ENCODE measurements at places on chromosomes 4 and X.
A peak's percentile ranks its signal among the peaks of the same experiment; 100 is the strongest.

DNA sequence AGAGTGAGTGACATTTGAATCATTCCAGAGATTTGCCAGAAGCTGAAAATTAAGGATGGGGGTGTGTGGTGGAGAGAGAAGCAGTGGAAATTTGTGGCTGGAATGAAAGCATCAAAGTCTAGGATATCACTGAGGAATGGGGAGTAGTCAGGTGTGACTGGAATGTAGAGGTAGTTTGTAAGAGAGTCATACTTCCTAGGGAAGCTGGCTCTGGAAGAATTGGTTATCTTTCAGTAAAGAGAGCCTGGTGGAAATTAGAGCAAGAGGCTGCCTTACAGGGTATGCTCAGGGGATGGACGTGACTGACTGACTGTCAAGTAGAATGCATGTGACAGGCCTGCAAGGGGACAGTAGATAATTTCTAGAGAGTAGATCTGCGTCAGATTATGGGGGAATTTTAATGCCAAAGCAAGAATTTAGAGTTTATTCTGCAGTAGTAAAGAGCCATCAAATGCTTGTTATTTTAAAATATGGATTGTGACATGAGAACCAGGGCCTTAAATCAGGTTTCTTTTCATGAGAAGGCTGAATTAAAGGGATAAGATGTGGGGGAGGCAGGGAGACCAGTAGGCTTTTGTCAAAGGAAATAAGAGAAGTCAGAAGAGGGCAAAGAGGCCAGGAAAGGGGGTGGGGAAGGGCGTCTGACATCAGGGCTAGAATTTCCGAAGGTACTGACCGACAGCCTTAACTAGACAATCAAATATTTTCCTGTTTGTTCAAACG, 109.9 kb downstream of the AFF1 start:
- H3K4me3 ChIP-seq, result no peak overlapping the region
- DNase-seq, result no peak
- H3K36me3 ChIP-seq, result peaks cover 27% of the 10 kb centered on the region
- no peaks in the 10 kb centered on the region for H3K27me3 ChIP-seq
- H3K27ac ChIP-seq, result no peak overlapping the region

- H3K27me3 ChIP-seq, result no peaks in the 10 kb centered on the region
- no peak for DNase-seq
- H3K4me3 ChIP-seq, result no peak overlapping the region
- H3K27ac ChIP-seq, result peak overlapping the region; percentile 21
- peaks cover 3% of the 10 kb centered on the region for H3K4me1 ChIP-seq
Measured at GRCh38 chr4:71026086-71026485, 32.6 kb downstream of the DCK start.

DNA sequence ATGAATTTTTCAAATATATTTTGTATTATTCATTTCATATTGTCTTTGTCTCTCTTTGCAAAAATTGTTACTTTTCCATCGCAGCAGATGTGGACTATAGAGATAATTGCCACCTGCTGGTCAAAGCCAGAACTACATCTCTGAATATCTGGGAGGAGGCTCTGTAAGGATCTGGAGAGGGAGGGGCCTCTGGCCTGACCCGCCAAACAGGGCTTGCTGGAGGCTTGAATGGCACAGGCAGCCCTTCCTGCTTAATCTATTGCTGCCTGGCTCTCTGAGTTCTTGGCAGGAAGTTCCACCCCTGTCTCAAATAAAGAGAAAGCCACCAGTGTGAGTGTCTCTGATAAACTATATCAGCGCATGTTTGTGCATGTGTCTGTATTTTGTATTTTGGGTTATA, 132.4 kb downstream of the ZMAT1 start:
- DNase-seq, result peak; percentile 21
- peak overlapping the region; percentile 50 for H3K4me3 ChIP-seq
- H3K27ac ChIP-seq, result no peak overlapping the region
- peaks cover 1% of the 10 kb centered on the region for H3K27me3 ChIP-seq
- no peaks in the 10 kb centered on the region for H3K36me3 ChIP-seq
- H3K4me1 ChIP-seq, result no peaks in the 10 kb centered on the region

DNA sequence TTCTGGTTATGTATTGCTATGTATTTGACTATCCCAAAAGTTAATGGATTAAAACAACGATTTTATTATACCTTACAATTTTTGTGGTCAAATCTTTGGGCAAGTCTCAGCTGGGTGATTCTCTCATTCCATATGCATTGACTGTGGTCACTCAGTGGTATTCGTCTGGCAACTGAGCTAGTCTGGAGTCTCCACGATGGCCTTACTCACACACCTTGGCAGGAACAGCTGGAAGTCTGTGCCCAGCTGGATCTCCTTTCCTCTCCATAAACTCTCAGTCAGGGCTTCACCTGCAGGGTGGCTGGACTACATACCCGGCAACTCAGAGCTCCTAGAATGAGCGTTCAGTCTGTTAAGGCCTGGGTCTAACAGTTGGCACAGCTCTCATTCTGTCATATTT, 141.1 kb upstream of the WDFY3 start:
- no peaks in the 10 kb centered on the region for H3K36me3 ChIP-seq
- H3K4me1 ChIP-seq, result no peaks in the 10 kb centered on the region
- H3K27me3 ChIP-seq, result peaks cover 13% of the 10 kb centered on the region
- no peak for DNase-seq
- H3K27ac ChIP-seq, result no peak overlapping the region

- DNase-seq, result no peak
- H3K27me3 ChIP-seq, result peaks cover 18% of the 10 kb centered on the region
- no peaks in the 10 kb centered on the region for H3K4me1 ChIP-seq
- H3K36me3 ChIP-seq, result no peaks in the 10 kb centered on the region
Measured at GRCh38 chr4:10239982-10240654, 123.5 kb upstream of the WDR1 start.

- no peak overlapping the region for H3K4me3 ChIP-seq
- H3K27me3 ChIP-seq, result no peaks in the 10 kb centered on the region
- no peak for DNase-seq
- no peaks in the 10 kb centered on the region for H3K4me1 ChIP-seq
- no peak overlapping the region for H3K27ac ChIP-seq
Measured at GRCh38 chr4:69057620-69058409, 38.5 kb upstream of the UGT2B7 start.

DNA sequence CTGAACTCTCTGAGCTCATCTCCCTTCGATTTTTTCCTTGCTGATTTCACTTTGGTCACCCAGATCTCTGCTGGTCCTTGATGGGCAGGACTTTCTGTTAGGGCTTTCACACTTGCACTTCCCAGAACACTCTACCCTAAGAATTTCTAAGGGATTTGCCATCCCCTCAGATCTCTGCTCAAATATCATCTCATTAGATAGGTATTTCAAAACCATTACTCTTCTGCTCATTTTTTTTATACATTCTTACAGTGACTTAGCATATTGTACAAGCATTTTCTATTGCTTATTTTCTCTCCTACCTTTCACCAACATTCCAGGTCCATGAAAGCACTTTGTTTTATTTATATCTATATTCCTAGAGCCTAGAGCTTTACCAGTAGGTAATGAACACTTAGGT, 913.3 kb downstream of the PDHA2 start:
- no peak for DNase-seq
- H3K4me1 ChIP-seq, result no peaks in the 10 kb centered on the region
- H3K36me3 ChIP-seq, result no peaks in the 10 kb centered on the region

DNA sequence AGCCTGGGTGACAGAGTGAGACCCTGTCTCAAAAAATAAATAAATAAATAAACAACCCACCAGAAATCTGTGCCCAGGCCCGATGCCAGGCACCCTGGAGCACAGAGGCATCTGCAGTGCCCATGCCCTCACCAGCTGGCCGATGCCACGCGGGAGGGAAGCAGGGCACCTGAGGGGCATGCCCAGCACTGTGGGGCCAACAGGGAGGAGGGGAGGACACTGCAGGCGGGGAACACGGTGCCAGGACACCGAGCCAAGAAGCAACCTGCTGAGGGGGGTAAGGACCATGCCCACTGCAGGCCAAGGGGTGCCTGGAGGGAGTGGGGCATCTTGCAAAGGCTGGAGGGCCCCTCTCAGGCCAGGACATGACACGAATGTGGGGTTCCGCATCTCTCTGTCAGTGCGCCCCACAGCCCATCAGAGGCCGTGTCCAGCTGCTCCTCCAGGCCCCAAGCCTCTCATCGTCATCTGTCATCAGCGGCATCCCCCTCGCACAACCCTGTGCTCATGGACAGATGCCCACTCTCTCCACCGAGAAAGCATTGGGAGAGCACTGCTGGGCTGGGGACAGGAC, 13.3 kb upstream of the DUSP9 start:
- H3K36me3 ChIP-seq, result no peaks in the 10 kb centered on the region
- H3K27ac ChIP-seq, result no peak overlapping the region
- H3K4me3 ChIP-seq, result no peak overlapping the region
- H3K27me3 ChIP-seq, result peaks cover 8% of the 10 kb centered on the region

- H3K4me3 ChIP-seq, result no peak overlapping the region
- H3K27ac ChIP-seq, result no peak overlapping the region
- H3K36me3 ChIP-seq, result no peaks in the 10 kb centered on the region
- H3K27me3 ChIP-seq, result no peaks in the 10 kb centered on the region
Measured at GRCh38 chr4:181645489-181645888, 597.7 kb upstream of the TENM3 start.

- no peaks in the 10 kb centered on the region for H3K27me3 ChIP-seq
- no peaks in the 10 kb centered on the region for H3K4me1 ChIP-seq
- H3K27ac ChIP-seq, result no peak overlapping the region
- no peaks in the 10 kb centered on the region for H3K36me3 ChIP-seq
- no peak for DNase-seq
Measured at GRCh38 chr4:167101035-167101434, 133.3 kb downstream of the SPOCK3 start.

GRCh38 chr4:99082192-99082591, 6.4 kb downstream of the ADH5 start:
- no peak overlapping the region for H3K4me3 ChIP-seq
- H3K4me1 ChIP-seq, result peaks cover 9% of the 10 kb centered on the region
- no peak for DNase-seq
- H3K36me3 ChIP-seq, result peaks cover 70% of the 10 kb centered on the region

- no peak overlapping the region for H3K4me3 ChIP-seq
- H3K27ac ChIP-seq, result no peak overlapping the region
- no peaks in the 10 kb centered on the region for H3K27me3 ChIP-seq
- no peaks in the 10 kb centered on the region for H3K36me3 ChIP-seq
- H3K4me1 ChIP-seq, result peaks cover 10% of the 10 kb centered on the region
Measured at GRCh38 chr4:101763576-101763975, 27.0 kb upstream of the BANK1 start.

DNA sequence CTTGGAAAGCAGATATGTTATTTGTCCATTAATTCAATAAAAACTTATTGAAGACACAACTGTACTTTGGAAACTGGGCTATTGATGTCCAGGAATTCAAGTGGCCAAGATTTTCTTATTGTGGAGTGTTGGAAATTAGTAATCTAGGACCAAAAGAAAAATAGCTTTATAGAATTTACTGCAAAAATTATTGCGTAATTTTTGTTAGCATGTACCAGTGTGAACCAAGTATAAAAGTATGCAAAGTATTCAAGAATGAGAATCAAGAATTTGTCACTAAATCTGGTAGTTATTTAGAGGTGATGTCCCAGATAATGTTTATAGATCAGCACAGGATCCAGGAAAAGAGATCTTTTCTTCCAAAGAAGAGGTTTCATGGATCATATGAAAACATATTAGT, 468.9 kb upstream of the CTSO start:
- H3K27me3 ChIP-seq, result no peaks in the 10 kb centered on the region
- H3K4me1 ChIP-seq, result no peaks in the 10 kb centered on the region
- H3K4me3 ChIP-seq, result no peak overlapping the region
- H3K36me3 ChIP-seq, result no peaks in the 10 kb centered on the region
- no peak for DNase-seq

DNA sequence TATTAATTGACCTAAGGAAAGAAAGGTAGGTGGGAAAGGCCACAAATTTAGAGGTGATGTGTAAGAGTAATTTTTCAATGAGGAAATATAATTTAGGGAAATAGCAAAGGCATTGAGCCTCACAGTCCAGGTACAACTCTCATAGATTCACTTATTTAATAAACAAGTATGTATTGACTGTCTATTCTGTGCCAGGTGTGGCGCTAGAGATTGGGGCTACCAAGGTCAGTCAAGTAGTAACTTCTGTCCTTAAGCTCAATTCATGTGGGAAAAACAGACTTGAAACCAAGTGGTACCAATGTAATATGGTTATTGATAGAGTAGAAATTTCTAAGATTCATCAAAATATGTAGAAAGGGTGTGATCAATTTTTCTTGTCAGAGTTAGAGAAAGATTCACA, 257.5 kb downstream of the C4orf33 start:
- no peaks in the 10 kb centered on the region for H3K36me3 ChIP-seq
- H3K4me1 ChIP-seq, result no peaks in the 10 kb centered on the region
- peaks cover 7% of the 10 kb centered on the region for H3K27me3 ChIP-seq
- H3K4me3 ChIP-seq, result no peak overlapping the region
- no peak for DNase-seq
- H3K27ac ChIP-seq, result no peak overlapping the region

DNA sequence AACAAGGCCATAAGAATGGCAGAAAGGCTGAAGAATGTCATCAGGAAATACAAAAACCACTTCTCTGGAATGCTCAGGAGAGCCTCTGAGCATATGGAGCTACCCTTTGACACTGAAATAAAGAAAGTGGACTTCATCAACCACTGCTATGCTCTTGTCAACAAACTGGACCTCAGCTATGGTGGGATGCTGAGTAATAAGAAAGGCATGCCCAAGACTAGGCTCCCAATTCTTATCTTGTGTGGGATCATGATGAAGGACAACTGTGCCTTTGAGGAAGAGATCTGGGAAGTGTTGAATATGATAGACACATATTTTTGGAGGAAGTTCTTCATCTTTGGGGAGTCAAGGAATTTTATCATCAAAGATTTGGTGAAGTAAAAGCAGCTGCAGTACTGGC, 86.9 kb upstream of the MAGEB16 start:
- no peak for DNase-seq
- no peaks in the 10 kb centered on the region for H3K4me1 ChIP-seq
- no peaks in the 10 kb centered on the region for H3K36me3 ChIP-seq
- no peak overlapping the region for H3K4me3 ChIP-seq
- H3K27ac ChIP-seq, result no peak overlapping the region

GRCh38 chr4:104574371-104574770, 79.7 kb upstream of the CXXC4 start:
- no peak overlapping the region for H3K4me3 ChIP-seq
- H3K4me1 ChIP-seq, result no peaks in the 10 kb centered on the region
- H3K27me3 ChIP-seq, result no peaks in the 10 kb centered on the region
- no peak for DNase-seq
- no peaks in the 10 kb centered on the region for H3K36me3 ChIP-seq

DNA sequence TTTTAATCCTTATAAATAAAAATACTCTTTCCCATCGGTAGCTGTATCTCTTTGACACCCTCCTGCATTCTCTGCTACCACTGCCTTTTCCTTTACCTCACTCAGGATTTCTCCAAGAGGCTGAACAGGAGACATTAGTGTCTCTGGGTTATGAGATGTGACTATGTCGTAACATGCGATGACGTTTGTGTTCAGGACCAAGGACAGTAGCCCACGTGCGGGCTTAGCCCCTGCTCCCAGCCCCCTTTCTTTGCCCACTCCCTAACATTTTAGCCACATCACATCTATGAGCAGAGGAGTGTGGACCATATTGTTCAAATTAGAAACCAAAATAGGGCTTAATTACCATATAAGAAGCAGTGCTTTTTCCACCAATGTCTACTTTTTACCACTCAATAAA, 369.3 kb downstream of the FBXW7 start:
- no peak overlapping the region for H3K4me3 ChIP-seq
- no peak for DNase-seq
- no peaks in the 10 kb centered on the region for H3K4me1 ChIP-seq
- no peaks in the 10 kb centered on the region for H3K36me3 ChIP-seq

Data from activated B cell treated with CpG ODN at 0.5 μM for 24 hours (primary cell).